ENCODE measurements at places on chromosomes 1 and 21.
A peak's percentile ranks its signal among the peaks of the same experiment; 100 is the strongest.

DNA sequence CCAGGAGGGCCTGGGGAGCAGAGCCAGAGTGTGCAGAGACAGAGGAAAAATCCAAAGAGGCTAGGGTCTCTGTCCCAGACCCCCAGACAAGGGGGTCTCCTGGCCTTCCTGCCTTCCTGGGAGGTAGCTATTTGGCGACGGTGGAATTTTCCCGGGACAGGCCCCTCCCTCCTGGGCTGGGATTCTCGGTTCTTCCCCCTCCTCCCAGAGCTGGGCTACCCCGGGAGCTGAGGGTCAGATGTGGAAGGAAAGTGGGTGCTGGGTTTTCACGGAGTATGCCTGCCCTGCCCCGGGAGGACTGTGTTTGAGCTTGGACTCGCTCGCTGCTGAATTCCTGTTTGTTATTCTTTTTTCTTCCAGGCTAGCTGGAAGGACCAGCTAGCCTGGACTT lies 759 bp downstream of the AMPD2 start:
- peak; percentile 68 for DNase-seq

- DNase-seq: no peak
Measured at GRCh38 chr1:70856201-70856600, 191.4 kb downstream of the PTGER3 start.

- no peak for DNase-seq
Measured at GRCh38 chr1:163872067-163872466, 550.3 kb downstream of the NUF2 start.

- DNase-seq: no peak
Measured at GRCh38 chr1:243438146-243438545, 182.3 kb downstream of the SDCCAG8 start.

DNA sequence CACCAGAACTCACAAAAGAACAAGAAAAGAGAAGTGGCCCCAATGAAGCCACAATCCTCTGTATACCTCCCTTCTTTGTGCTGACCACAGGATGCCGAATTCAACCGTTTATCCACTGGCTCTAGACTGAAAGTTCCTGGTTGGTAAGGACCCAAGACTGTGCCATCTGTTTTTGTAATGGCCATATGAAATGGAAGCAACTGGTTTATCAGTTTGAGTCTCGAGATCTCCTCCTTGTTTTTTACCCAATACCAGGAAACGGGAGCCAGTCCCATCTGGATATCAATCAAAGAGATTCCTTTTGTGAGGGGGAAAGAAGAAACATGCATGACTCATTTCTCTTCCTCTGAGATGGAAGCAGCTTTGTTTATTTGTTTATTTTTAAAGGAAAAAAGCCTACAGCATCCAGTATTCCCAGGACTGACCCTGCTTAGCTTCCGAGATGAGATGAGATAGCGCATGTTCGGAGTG lies 32.4 kb upstream of the ZNF124 start:
- no peak for DNase-seq

- DNase-seq: no peak
Measured at GRCh38 chr1:209391792-209392191, 191.7 kb upstream of the CAMK1G start.

- no peak for DNase-seq
Measured at GRCh38 chr1:48955774-48956173, 179.1 kb upstream of the BEND5 start.

- DNase-seq: no peak
Measured at GRCh38 chr1:165875171-165875570, 47.8 kb downstream of the UCK2 start.

DNA sequence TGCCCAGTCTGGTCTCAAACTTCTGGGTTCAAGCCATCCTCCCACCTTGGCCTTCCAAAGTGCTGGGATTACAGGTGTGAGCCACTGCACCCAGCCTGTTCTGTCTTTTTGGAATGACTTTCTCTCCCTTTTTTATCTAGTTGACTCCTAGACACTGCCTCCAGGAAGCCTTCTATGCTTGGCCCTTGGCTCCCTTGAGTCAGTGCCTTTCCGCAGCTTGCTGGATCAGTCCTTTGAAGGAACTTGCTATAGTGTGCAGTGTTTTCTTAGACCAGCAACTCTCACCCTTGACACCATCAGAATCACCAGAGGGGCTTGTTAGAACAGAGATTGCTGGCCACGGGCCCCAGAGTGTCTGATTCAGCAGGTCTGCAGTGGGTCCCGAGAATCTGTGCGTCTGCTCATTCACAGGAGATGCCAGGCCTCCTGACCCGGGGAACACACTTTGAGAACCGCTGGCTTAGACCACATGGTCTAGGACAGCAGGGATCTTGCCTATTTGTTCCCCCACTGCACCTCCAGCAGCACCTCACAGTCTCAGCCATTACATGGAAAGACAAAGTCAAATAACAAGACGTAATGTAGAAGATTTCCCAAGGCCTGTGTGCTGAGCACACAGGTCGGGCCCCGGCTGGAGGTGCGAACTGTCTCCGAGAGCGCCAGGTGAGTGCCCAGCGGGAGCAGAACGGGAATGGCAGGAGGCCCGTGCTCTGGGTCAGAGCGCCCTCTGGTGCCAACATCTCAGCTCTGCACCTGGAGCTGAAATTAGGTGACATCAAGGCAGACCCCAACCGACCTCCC lies 27.4 kb upstream of the CTPS1 start:
- peak; percentile 86 for DNase-seq

- no peak for DNase-seq
Measured at GRCh38 chr1:61426254-61426653, 298.7 kb downstream of the TM2D1 start.

- DNase-seq: no peak
Measured at GRCh38 chr1:236673289-236673919, 12.9 kb upstream of the ACTN2 start.

DNA sequence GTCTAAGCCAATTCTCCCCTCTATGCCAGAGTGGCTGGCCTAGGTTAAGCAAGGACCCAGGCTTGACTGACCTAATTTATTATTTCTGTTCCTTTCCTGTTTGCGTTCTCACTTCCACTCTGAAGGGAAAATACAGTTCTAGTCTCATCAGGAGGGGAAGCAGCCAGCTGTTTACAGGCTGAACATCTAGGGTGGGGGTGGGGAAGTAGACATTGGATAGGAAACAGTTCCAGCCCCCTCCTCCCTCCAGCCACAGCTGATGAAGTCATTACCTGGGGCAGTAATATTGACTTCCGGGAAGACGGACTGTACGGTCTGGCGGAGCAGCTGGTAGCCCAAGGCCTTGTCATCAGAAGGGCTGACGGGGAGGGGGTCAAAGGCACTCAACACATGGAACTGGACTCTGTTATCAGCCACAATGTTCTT lies 17.6 kb downstream of the PM20D1 start:
- no peak for DNase-seq

- DNase-seq: no peak
Measured at GRCh38 chr1:58107943-58108342, 438.6 kb downstream of the OMA1 start.

DNA sequence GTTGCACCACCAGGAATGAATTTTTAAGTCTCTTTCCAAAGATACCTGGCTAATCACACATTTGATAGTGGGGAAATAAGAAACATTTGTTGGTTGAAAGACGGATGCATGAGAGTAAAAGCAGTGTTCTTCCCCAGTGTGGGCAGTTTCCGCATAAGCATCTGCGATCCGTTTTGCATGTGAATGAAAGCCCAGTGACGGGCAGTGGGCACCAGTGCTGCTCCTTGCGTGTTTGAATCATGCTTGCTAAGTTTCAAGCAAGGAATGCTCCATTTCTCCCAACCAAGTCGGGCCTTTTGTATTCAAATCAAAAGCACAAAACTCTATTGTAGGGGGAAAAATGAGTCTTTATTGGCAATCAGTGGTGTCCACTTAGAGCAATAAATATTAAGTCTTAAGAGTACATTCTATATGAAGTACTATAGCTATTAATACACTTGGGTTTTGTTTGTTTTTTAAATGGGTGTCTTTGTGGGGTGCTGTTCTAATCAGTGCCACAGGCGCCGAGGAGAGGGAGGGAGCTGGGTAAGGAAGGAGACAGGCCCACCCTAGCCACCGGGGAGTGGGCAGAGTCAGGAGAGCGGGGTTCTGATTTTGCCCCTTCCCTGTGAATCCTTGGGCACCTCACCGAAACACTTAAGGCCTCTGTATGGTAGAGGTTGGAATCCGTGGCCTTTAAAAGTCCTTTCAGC lies 750 bp upstream of the PTGFRN start:
- no peak for DNase-seq

GRCh38 chr1:62613325-62613727 lies 16.0 kb downstream of the ANGPTL3 start:
- DNase-seq: no peak

GRCh38 chr1:221292652-221293051 lies 413.4 kb downstream of the HLX start:
- DNase-seq: no peak

DNA sequence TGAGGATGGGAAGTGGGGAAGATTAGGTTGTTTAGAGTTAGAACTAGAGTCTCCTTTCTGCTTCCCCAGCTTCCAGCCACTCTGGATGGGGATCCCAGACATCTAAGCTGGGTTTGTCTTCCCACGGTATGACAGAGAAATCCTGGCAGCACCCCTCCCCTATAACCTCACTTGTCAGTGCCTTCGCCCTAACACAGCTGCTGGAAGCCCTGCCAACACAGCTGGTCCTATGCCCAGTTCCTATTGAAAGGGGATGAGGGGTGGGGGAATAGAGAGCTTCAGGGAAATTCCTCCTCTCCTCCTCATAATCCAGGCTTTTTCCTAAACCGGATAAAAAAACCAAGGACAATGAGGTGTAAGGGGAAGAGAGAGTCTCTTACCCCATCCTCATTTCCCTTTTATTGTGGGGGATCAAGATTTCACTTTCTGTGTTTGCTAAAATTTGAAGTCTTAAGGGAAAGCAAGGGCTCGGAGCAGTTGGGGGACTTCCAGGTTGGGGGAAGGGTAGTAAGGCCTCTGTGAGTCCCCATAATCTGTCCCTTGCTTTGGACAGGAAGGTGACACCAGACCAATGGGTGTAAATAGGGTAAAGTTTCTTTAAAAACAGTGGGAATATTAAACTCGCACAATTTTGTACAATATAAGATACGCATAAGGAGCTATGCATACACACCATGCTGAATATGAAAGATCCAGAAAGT lies 590 bp downstream of the TMOD4 start:
- DNase-seq: no peak

DNA sequence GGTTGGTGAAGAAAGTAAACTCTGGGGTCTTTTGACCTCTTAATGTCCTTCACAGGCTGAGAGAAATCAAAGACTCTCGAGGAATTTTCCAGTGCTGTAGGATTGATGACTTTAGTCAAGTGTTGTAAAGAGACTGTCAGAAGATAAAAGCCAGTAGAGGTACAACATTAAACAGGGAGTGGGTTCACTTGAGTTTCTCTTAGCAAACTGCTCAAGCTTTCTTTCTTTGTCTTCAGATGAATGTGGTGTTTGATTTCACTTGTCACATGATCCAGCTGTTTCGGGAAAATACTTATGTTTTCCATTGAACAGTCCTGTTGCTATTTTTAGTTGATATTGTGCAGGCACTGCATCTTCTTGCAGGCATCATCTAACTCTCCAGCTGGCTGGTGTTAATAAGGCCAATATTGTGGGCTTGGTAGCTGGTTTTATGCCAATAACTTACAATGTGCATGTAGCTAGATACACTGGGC lies 45.6 kb downstream of the XCL2 start:
- DNase-seq: no peak

- DNase-seq: no peak
Measured at GRCh38 chr21:25760061-25760460, 25.3 kb downstream of the GABPA start.

GRCh38 chr1:21338573-21339355 lies 48.5 kb upstream of the ECE1 start:
- DNase-seq: no peak

DNA sequence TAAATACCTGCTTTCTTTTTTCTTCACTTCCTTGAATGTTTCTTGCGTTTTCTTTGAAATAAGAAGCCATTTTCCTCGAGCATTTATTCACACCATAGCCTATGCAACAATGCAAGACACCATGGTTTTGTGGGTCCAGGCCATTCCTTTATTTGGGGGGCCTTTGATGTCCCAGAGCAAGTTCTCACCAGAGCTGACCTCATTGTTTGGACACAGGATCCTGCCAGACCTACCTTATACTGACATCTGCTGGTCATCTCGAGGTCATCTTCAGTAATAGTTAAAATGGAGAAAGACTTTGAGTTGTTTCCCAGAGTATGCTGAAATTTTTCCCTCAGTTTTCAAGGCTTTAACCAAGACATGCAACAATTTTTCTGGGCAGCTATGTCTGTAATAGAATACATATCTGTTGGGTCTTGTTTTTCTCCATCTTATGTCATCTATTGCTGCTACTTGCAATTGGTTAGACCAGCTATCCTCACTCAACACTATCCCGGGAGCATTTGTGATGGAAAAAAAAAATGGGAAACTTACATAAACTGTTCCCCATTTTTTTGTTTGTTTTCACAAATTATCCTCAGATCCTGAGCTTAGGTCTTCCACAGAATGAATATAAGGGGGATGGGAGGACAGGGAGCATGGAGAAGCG lies 34.0 kb upstream of the BACE2 start:
- no peak for DNase-seq

DNA sequence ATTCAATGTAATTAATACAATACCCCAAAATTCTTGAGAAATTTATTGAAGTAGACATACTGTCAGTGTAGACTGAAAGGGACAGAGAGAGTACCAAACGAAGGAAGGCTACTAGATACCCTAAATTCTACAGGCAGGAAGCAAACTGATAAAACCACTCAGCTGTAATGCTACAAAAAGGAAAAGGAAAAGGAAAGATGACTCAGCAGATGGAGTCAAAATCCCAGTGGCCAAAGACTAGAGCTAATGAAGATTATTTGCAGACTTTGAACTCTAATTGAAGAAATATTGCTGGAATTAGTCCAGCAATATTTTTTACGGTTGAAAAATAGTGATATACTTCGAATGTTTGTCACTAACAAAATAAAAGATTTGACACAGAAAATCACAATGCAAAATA lies 671.9 kb downstream of the BRINP3 start:
- DNase-seq: no peak

- DNase-seq: no peak
Measured at GRCh38 chr1:183554577-183554976, 35.7 kb downstream of the NCF2 start.

DNA sequence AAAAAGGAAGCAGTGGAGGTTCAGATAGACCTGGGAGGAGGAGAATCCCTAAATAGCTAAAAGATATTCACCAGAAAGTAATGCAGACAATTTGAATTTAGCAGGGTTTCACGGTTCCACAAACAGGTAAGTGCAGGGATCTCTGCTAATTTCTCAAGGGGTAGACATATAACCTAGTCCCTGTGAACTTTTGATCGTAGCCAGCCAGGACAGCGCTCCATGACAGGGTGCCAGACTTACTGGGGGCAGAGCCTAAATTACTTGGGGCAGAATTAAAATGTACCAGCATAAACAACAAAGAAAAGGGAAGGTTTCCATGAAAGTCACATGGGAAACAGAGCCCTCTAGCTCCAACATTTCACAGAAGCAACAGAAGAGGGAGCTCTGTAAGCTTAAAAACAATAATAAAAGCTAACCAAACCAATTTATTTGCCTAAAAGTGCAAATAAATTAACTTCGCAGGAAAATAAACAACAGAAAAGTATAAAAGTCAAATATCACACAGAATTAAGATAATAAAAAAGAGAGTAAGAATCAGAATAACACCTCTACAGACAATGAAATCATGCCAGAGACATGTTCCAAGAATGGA lies 198.3 kb downstream of the DUSP10 start:
- DNase-seq: no peak

GRCh38 chr1:89065079-89065868 lies at the start of gene GBP1:
TSS of gene GBP1 (minus strand) at chr1:89065208. CDS start at chr1:89063234, 1,974 bp downstream.
- DNase-seq: peak; percentile 52

GRCh38 chr1:116574581-116575291 lies 3.9 kb upstream of the CD58 start:
- DNase-seq: no peak

GRCh38 chr1:214637722-214638458 lies 34.9 kb downstream of the CENPF start:
- DNase-seq: no peak
